DMS79 treated with DMSO at 0.1 percent for 48 hours (cell line): ENCODE measurements at places on chromosomes 12 and 14.

GRCh38 chr12:128823216-128823915, 392 bp downstream of the SLC15A4 start:
- DNase-seq, result no peak

DNA sequence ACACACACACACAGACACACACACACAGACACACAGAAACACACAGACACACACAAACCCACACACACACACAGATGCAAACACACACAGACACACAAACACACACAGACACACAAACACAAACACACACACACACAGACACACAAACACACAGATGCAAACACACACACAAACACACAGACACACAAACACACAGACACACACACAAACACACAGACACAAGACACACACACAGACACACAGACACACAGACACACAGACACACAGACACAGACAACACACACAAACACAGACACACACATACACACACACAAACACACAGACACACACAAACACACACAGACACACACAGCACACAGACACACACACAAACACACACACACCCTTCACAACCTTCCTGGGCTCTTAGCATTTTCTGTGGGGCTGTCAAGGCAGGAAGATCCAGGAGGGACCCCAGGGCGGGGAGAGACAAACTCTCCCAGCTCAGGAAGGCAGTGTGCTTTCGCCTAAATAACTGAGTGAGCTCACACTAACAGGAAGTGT, 24.2 kb upstream of the INF2 start:
- no peak for DNase-seq

- DNase-seq, result no peak
These were observed 148.8 kb upstream of the DCN start for GRCh38 chr12:91331371-91331770.

DNA sequence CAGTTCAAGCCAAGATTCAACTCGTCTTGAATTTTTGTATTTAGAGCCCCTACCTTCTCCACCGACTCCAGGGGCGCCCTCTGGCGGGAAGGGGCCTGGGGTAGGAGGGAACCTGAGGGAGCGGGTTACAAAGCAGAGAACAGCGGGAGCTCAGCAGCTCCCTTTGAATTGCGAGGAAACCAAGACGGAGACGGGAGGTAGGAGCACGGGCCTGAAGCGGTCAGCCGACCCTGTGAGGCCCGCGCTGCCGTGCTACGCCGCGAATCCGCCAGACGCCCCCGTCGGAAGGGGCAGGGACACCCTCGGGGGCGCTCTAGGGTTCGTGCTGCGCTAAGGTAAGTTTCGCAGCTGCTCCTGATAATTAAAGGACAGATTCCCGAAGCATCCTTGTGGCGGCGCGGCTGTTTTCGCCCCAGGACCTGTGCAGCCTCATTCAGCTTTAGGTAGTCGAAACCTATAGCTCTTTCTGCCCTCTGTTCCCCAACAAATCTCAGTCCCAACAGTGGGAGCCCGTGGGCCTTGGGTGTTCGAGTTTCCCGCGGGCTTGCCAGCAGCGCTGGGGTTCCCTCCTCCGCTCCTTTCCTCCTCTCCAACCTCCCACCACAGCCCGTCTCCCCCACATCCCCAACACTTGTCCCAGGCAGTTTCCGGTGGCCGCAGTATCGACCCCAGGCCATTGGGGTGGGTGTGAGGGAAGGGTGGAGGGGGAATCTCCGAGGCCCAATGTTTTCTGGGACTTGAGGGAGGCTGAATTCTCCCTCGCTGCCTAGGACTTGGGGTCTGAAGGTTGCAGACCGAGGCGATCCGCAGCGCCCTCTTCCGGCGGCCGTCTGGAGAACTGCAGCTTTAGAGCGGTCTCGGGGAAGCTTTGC, 5.1 kb upstream of the NKX2-1 start:
- no peak for DNase-seq

DNA sequence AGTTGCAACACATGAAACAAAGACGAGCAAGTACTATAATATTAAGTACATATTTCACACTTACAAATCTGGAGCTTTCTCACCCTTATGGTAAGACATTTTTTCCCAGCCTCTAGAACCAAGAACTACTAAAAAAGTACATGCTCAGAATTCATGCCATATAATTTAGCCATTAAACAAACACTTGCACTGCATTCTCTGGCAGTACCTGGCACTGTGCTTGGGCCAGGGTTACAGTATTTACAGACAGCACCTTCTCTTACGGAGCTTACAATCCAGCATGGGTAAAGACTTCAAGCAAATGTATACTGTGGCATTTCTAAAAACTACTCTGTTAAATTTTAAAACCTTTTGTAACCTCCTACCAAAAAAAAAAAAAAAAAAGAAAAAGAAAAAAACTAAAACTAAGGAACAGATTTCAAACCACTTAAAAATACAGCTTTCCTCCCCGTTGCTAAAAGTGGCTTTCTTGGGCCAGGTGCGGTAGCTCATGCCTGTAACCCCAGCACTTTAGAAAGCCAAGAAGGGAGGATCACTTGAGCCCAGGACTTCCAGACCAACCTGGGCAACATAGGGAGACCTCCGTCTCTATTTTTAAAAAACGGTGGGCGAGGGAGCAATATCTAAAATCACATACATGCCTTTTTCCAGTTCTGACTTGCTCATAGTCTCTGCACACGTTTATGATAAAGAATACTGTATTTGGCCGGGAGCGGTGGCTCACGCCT, 956 bp downstream of the GNPTAB start:
- peak; percentile 75 for DNase-seq

DNA sequence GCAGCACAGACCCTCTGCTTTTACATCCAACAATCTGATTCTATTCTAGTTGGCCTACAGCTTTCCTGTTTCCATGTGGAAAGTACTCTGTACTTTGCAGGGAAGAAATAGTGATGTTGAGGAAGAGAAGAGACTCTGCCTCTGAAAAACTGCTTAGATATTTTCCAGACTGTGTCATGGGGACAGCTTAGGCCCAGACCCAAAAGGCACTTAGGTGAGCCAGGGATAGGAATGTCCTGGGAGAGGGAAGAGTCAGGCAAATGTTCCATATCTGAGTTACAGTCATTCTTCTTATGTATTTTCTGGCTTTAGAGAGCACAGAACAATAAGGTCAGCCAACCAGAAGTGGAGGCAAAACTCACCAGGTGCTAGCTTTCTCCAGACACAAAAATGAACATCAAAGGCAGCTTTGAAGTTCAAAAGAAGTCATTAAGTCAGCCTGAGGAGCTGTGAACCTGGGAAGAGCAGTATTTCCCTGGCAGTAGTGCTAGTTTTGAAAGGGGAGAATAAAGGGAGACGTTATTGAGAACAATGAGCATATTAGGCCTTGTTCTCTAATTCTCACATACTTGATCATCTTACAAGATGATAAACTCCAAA, 199.7 kb upstream of the LMNTD1 start:
- DNase-seq, result no peak

DNA sequence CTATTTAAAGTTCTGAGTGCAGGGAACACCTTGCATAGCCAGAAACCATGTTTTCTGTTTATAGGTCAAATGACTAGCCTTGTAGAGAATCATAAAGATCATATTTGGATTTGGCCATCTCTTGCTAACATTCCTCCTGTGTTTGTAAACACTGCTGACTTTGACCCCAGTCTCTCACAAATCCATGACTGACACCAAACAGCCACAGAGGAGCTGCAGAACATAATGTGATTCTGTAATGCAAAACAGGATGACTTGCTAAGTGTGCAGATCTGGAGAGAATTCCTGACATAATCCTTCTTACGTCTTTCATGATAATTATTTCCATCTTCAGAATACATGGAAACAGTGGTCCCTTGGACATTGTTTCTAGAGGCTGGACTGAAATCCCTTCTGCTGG, 211.8 kb downstream of the BMP4 start:
- no peak for DNase-seq

DNA sequence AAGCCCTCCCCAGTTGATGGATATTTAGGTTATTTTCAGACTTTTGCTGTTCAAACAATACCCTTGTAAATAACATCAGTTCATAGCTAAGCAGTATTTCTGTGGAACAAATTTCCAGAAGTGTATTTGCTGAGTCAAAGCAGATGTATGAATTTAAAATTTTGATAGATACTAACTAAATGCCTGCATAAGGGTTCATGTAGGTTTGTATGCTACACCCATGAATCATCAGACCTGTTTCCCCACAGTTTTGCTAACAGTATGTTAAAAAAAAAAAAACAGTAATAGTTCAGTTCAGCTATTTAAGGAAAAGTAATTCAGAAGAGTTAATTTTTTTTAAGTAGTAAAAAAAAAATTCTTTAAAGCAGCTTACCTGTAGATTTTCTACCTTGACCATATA, 236.1 kb upstream of the DIO2 start:
- DNase-seq, result no peak

GRCh38 chr12:26239122-26239851, 43.9 kb downstream of the SSPN start:
- no peak for DNase-seq

DNA sequence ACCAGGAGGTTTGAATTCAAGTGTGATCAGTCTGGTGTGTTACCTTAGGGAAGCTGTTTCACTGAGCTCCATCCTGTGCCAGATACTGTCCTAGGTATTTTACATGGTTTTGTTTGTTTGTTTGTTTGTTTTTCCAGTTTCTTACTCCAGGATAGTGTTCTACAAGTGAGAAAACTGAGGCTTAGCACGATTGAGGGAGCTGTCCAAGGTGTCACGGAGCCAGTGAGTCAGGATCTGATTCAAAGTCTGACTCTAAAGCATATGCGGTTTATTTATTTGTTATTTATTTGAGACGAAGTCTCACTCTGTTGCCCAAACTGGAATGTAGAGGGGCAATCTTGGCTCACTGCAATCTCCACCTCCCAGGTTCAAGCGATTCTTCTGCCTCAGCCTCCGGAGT, 79.7 kb upstream of the GNG2 start:
- DNase-seq, result no peak

GRCh38 chr12:27553941-27554340, 29.9 kb downstream of the PPFIBP1 start:
- DNase-seq, result no peak

GRCh38 chr12:108637222-108637971, 3.7 kb upstream of the SELPLG start:
- DNase-seq, result no peak

- no peak for DNase-seq
These were observed 236.1 kb downstream of the AEBP2 start for GRCh38 chr12:19675361-19675760.

- DNase-seq, result no peak
These were observed 38.2 kb downstream of the BDKRB1 start for GRCh38 chr14:96294246-96294645.

DNA sequence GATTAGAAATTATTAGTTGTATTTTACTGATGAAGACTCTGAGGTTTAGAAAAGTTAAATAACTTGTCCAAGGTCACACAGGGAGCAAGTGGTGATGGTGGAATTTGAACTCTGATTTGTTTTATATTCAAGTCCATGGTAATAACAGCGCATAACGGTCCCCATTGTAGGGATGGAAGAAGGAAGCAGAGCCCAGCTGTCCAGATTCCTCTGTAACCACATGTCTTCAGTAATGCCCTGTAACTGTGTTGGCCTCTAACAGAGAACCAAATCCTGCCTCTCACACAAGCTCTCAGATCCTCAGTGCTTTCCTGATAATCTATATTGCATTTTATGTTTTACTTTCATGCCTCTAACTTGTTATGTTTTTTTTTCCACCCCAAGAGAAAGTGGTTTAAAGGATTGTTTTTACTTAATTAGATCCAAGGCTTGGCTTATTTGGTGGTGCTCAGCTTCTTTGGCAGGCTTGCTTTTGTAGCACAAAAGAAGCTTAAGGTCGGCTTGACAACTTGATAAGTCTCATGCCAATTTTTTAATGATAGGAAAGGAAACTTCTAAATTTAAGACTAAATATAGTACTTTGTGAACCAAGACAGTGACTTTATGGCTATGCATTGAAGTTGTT, 105.1 kb upstream of the SEL1L start:
- DNase-seq, result no peak

DNA sequence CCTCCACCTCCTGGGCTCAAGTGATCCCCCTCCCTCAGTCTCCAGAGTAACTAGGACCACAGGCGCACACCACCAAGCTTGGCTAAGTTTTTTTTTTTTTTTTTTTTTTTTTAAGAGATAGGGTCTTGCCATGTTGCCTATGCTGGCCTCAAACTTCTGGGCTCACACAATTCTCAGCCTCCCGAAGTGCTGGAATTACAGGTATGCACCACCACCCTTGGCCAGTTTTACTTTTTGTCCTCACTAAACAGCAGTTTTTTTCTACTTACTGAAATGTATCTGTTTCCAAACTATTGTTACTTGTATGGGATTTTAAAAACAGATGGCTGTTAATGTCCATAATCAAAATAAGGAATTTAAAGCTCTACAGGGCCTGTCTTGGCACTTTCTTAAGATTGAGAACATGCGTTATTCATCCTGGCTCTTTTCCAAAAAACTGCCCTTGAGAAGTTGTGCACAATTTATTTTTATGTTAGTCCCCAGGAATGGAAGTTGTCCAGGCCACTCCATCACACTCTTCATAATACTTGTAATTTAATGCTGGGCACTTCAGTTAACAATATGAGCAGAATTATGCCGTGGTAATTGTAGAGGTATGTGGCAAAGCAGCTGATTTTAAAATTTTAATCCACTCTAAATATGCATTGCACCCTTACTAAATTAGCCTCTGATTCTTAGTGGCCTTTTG, 51.9 kb upstream of the REP15 start:
- peak; percentile 93 for DNase-seq

DNA sequence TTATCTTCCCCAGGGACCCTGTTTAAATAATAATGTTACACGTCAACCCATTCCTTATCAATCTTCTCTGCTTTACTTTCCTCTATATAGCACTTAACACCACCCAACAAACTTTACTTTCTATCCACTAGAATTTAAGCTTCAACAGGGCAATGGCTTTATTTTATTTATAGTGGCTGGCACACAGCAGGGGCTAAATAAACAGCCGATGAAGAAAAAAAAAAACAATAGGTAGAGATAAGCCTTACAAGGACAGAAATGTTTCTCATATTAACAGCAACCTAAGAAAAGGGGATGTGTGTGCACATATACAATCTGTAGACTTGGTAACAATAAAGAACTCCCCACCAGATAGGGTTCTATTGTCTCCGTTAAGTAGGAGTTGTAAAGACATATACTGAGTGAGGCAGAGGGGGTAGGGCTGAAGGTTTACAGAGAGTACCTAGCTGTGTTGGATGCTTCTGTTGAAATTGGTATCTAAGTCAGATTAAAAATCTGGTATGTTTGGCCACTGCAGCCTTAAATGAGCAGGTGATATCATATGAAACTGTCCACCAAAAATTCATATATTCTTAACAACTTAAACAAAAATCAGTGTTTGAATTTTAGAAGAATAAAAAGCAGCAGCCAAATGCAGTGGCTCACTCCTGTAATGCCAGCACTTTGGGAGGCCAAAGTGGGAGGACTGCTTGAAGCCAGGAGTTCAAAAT, 24.7 kb upstream of the AP4S1 start:
- DNase-seq, result no peak

DNA sequence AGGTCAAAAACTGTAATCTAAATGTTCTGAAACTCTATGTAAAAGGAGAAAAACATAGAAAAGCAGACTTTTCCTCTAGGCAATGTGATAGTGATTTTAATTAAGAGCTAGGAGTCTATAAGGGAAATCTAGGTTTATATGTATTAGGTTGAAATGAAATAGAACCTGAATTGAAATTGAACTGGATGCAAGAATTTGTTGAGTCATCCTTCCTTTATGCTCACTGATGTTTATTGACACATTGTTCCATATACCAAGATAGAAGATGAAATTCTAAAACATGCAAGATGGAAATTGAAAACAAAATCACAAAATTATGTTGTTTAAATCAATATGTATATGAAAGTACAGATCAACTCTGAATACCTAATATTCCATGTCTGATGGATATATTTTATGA, 170.4 kb upstream of the FLRT2 start:
- no peak for DNase-seq
